ENCODE measurements at places on chromosomes 4 and X.

DNA sequence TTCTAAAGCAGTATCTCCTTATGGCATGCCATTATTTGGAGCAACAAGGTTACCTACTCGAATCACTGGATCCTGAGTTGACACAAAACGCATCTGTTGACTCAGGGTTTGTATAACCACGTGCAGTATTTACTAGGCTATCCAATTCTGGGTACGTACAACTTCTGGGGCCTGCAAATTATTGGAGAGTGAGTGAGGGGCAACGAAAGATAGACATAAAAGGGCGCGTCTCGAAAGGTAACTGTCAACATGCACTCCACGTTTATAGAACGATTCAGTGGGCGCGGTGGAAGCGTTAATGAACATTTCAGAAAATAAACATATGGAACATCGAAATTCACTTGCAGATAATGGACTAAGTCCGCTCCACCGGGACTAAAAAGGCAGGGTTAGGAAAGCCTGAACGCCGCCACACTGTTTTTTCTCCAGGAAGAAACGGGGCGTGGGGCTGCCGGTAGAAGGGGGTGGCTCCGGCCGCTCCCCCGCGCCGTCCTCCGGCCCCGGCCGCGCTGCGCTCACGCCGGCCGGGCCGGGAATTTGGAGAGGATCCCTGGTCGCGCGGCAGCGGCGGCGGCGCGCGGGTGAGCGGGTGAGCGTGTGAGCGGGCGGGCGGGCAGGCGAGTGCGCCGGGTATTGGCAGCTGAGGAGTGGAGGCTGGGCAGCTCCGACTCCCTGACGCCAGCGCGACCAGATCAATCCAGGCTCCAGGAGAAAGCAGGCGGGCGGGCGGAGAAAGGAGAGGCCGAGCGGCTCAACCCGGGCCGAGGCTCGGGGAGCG lies at the start of gene SMAD1:
TSS of gene SMAD1 (plus strand) at position 690 of the 778 bp plus-strand sequence. CDS start 32,761 bp downstream, outside the sequence.
- peak; percentile 7 for DNase-seq

DNA sequence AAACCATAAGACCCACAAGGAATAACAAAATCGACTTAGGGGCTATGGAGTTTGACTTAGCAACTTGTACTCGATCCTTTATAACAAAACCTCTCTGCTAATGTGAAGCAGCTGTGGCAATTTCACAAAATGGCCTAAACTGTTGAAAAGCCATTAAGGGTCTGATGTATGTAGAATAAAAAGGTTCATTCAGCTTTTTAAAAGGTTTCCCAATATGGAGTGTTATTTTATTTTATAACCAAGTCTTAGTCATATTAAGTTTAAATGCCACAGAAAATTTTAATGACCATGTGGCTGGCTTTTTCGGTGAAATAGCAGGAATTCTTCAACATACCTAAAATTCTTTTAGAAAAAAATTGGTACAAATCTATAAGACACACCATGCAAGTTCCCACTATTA lies 291.8 kb upstream of the HAND2 start:
- DNase-seq = no peak

DNA sequence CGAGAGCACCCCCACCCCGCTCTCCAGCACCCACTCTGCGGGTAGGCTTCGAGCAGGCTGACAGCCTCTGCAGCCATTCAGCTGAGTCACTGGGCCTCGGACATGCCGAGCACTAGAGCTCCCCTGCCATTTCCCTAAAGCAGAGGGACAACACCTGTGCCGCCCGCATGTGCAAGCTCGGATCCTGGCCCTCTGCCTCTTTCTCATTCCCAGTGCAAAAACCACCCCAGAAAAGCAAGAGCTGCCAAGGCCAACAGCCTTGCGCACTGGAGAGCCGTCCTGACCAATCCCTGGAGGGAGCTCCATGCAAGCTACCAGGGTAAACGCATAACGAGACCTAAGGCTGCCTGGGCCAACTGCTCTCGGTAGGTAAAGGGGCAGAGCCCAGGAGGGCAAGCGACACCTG lies 5.3 kb downstream of the HCFC1 start:
- DNase-seq = no peak

- no peak for DNase-seq
These were observed 754 bp upstream of the KLF3 start for GRCh38 chr4:38663090-38663800.

DNA sequence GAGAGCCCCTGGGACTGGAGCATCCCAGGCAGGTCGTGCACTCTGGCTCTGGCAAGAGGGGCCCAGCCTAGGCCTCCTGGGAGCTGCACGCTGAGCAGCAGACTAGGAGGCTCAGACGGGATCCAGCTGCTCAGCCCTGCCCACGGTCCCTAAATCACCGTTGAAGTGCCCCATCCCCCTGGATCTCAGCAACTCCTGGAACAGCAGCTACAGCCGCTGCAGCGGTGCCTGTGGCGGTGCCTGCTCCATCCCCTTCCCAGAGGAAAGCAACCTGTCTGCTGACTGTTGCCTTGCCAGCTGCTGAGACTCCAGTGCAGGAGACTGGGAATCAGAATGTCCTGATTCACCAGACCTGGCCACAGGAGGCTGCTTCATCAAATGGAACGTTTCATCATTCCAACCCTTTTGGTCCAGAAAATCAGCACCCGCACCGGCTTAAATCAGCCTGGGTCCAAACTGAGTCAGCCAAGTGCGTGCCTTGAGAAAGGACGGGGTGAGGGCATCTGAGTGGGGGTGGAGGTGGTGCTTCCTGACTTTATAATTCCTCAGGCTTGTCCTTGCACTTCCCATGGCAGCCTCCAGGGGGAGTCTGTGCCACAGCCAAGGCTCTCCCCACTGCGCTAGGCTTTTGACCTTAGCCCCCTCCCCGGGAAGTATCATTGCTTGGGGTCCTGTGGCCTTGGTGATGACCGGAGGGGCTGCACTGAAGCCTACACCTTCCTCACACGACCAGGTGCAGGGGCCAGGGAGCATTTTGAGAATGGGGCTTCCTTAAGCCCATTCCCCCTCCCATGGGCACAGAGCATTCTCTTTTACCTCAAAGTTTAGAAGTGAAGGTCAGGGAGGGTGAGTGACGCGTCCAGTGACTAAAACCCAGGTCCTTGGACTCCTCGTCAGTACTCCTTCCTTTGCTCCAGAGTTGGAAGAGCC lies 6.5 kb downstream of the ZNF185 start:
- peak; percentile 16 for DNase-seq

DNA sequence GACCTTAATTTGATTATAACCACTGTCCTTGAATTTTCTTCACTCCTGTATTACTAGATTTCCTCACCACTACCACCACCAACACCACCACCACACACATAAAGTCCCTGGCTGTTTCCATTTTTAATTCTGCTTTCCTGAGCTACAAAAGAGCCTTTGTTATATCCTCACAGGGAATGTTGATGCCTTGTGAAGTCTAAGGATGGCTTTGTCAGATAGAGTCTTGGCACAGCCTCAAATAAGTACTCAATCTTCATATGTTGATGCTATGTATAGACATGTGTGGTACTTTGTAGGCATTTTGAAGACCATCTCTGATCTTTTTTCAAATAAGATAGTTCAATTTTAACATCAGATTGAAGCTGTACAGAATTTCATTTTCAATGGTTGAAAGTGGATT lies 1016.7 kb upstream of the LCORL start:
- no peak for DNase-seq

DNA sequence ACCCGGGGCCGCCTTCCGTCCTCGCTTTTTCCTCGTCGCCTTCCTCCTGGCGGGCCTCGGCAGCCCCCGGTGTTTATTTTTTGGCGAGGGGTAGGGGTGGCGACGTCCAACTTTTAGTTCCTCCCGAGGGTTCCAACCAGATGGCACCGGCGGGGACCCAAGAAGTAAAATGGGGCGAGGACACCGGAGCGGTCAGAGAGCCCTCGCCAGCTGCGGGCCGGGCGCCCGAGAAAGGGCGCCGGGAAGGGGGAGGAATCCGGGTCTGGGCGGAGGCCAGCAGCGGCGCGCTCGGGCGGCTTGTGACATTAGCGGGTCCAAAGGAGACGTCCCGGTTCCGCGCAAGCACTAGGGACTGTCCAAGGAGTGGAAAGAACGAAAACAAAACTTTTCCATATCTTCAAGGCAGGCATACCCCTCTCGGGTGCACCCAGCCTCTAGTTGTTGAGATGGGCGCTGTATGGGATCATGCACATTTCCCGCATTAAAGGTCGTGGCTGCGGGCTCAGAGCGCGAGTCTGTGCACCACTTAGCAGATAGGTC lies 691 bp upstream of the USP46 start:
- DNase-seq = peak; percentile 4

DNA sequence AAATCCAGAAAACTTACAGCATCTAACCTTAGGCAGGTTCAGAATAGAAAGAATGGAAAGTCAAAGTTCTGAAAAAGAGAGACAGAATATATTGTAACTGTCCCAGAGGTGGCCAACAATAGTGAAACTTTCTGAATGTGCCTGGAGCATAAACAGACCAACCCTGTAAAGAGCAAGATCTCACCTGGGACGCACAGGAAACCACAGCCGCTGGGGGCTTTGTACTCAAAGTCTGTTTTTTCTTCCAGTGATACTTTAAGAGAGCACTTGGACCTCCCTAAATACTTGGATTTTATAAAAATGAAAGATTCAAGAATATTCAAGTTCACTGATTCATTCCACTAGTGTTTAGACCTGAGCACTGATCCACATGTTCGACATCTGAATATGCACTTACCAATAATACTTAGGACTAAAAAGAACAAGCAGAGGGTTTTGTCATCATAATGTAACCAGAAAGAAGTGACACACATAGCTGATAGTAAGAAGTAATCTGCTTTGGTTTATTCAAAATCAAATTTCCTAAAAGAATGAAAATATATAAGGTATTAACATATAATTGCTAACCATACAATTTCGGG lies 35.3 kb downstream of the ARAP2 start:
- peak; percentile 22 for DNase-seq

GRCh38 chr4:1628892-1629698 lies 55.0 kb downstream of the FAM53A start:
- peak; percentile 67 for DNase-seq
